Kidney epithelial cell (primary cell): ENCODE measurements at places on chromosomes 5 and 9.
A peak's percentile ranks its signal among the peaks of the same experiment; 100 is the strongest.

DNA sequence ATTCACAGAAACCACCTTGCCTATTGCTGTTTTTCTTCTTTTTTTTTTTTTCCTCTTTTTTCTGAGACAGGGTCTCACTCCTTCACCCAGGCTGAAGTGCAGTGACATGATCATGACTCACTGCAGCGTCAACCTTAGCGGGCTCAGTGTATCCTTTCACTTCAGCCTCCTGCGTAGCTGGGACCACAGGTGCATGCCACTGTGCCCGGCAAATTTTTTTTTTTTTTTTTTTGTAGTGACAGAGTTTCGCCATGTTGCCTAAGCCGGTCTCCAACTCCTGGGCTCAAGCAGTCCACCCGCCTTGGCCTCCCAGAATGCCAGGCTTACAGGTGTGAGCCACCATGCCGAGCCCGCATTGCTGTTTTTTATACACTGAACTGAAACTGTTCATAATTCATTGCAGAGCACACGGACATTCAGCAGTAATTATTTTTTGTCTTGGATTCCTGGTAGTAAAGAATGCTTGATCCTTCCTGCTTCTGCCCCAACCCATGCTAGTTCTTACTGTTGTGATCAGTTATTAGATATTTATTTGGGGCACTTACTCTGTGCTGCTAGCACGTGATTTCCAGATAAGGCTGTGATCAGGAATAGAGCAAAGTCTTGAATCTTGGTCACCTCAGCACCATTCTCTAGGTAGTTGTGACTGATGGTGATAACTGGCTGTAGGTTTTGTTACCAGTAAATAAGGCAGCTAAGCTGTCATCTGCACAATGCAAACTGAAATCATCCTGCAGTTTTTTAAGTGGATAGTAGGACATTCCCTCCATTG is 14.0 kb downstream of the MAP3K1 start:
- peak; percentile 56 for DNase-seq

GRCh38 chr5:53368516-53368915 is 111.9 kb upstream of the FST start:
- DNase-seq: no peak

DNA sequence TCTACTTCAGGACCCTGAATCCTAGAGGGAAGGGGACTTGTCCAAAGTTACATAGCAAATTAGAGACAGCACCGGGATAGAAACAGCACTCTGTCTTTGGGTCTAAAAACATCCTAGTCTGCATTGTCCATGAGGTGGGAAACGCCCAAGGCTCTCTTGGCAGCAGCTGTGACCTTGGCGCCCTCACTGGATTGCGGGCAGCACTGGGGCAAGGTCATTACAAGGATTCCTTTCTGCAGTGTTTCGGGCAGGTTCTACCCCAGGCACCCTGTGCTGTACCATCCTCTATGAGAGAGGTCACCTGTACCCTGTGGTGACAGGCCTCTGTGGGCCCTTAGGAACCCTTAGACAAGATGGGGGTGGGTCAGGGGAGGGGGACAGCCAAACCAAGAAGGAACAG is 8.6 kb downstream of the CD74 start:
- DNase-seq: no peak

DNA sequence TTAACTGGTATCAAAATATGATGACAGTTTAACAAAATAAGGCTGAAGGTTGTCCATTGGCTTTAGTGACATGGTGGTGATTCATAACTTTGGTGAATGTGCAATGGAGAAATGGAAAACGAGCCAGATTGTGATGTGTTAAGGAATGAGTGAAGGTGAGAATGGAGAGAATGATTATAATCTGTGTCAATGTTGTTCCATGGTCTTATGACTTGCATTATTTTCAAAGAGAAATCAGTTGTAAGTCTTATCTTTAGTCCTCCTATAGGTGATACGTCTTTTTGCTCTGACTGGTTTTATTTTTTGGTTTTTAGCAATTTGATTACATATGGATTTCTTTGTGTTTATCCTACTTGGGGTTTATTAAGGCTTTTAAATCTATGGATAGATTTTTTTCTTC is 12.7 kb downstream of the OR1L6 start:
- DNase-seq: no peak
